ENCODE measurements at places on chromosomes 6 and 20.

DNA sequence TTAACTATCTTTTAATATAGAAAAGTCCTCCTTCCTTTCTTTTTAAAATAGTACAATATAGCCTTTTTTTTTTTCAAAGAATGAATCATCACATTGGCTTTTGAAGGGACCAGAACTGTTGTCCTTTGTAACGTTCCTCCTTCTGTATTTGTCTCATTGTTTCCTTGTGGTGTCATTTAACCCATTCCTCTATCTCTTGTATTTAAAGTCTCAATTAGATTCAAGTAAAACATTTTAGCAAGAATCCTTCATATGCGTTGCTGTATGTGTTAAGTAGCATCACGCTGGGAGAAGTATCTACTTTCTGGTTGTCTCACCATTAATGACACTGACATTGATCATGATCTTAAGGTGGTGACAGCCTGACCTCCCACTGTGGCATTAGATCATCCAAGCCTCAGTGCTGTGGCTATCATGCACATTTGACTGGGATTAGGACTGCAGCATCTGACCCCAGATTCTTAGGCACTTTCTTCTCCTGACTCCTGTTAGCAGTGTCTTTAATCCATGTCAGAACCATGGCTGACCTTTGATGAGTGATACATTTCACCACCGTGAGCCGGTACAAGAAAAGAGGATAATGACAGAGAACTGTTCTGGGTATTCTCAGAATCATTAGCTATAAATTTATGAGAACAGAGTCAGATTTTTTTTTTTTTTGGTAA, 67.5 kb upstream of the TFB1M start:
- DNase-seq, result peak; percentile 28

DNA sequence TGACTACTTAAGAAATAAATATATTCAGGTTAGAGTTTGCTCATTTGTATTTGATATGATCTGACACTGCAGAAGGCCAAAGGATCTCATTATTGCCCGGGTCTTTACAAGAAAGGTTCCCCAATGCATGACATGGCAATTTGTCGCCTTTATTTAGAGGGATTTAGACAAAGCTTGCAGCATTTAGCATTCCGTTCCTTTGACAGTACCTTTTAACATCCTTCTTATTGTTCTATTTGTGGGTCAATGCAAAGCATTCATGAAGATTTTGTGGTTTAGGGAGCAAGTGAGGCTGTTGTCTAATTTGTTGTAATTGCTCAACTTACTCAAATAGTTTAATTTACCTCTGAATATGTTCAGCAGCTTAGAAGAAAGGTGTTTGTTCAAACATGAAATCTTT, 230.8 kb upstream of the FLRT3 start:
- no peak for DNase-seq

DNA sequence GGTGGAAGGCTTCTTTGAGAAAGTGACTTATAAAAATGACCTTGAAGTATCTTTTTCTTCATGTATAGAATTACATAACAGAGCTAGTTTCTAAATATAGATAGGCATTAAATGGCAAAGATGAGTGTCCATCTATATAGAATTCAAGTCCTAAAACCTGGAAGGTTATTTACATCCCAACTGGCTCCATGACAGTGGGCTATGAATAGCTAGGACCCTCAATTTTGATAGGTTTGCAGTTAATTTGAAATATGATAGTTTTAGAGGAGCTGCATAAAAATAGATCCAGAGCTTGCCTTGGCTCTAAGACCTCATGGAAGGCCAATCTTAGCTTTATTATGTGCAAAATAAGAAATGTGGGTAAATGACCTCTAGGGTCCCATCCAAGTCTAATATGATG, 310.6 kb upstream of the CITED2 start:
- DNase-seq, result no peak

DNA sequence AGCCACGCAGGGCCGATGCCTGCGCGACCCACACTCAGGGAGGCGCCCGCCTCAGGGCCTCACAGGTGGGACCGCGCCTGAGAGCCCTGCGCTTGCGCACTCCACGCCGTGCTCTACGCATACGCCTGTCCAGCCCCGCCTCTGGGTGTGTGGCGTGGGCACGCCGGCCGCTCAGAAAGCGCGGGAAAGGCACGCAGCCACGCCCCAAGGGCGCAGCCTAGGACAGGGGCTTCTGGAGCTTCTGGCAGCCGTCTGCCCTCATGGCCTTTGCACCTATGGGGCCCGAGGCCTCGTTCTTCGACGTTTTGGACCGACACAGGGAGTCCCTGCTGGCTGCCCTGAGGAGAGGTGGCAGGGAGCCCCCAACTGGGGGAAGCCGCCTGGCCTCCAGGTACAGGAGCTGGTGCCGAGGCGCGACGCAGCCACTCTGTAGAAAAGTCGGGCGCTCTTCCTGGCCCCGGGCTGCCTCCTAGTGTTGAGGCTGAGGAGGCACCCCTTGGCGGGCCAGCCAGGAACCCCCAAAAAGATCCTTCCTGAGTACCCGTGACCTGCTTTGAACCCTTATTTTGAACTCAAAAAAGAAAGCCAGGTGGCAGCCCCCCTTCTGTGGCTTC, at the start of gene SPO11:
TSS of gene SPO11 (plus strand) at position 196 of the 614 bp plus-strand sequence. CDS start at position 261, 65 bp downstream.
- no peak for DNase-seq

DNA sequence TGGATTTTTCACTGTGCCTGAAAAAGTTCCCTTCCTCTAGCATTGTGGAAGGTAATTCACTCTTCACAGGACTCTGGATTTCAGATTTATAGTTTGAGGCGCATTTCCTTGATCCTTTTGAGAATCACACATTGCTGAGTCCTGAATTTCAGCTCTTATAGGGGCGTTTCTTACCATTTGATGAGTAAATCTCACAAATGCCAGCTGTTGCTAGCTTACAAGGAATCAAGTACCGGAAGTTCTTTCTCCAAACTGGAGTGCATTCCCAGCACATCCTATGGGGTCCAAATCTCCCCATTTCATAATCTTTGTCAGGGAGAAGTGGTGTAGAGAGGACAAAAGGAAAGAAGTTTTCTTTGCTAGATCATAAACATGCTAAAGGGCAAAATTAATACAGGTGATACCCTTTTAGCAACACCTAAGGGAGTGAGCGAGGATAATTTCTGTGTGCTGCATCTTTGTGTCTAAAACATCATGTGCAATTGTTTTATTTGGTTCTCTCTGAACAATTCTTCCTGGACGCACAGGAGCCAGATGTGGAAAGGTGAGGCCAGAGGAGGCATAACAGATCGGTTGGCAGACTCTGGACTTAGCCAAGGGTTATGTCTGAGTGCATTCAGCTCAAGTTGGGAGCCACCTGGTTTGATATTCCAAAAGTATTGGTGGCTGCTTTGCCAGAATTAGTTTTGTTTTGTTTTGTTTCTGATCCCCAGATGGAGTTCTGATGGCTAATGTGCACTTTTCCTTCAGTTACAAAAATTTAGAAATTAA, 37.4 kb upstream of the EYA2 start:
- no peak for DNase-seq

- no peak for DNase-seq
Observed at GRCh38 chr6:110296241-110297025, 61.7 kb downstream of the METTL24 start.

DNA sequence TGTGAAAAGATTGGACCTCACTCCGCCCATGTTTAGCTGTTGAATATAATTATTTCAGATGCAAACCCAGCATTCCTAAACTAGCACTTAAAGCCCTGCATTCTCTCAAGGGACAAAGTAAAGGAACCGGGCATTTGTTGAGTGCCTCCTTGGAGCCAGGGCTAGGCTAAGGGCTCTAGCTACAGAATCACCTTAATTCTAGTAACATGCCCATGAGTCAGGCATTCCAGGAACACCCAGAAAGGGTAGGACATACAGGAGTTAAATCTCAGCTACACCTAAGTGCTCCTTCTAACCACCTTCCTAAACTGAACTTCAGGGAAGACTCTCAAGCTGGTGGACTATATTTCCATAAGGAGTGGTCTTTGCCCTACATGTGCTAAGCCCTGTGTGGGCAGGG, 89.4 kb downstream of the SLC24A3 start:
- no peak for DNase-seq

- DNase-seq, result no peak
Observed at GRCh38 chr20:51801823-51802123, 548 bp downstream of the SALL4 start.

DNA sequence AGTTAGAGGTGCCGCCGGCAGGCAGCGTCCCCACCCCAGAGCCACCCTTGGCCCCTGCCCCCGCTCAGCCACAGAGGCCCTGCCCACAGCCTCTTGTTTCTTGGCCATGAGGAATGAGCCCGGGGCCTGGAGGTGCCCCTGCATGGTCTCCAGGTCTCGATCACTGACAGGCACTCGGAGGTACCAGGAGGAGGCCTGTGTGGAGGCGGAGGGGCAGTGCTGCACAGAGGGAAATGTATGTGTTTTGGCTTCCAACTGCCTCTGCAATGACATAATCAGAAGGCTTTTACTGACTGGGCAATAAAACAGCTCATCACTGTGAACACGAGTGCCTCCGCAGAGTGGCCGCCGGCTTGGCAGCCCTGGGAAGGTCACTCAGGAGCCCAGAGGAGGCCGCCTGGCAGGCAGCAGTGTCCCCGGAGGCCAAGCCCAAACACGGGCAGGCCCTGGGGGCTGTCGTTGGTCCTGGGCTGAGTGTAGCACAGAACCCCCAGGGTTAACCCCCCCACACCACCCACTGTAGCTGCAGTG, 61.1 kb upstream of the GATA5 start:
- no peak for DNase-seq

- DNase-seq, result no peak
Observed at GRCh38 chr20:39289316-39289715, 327.2 kb downstream of the DHX35 start.

- DNase-seq, result no peak
Observed at GRCh38 chr6:130936933-130937332, 109.7 kb downstream of the SMLR1 start.

Measured in kidney tubule cell (primary cell).